Lung (tissue), 17 donors: ENCODE measurements at places on chromosomes 4 and X. TPM values are rescaled to one million over a fixed set of nuclear protein-coding genes. Genes with fewer than 3 reads are reported as not detected.
A peak's percentile ranks its signal among the peaks of the same experiment; 100 is the strongest.

- H3K4me3 ChIP-seq: peak overlapping the region; percentile 55
- no peaks in the 10 kb centered on the region for H3K36me3 ChIP-seq
- DNase-seq: peak; percentile 29
- H3K27ac ChIP-seq: peak overlapping the region; percentile 37
- H3K4me1 ChIP-seq: no peaks in the 10 kb centered on the region
These were observed 609 bp downstream of the REPS2 start for GRCh38 chrX:16946971-16947562.

- no peak overlapping the region for H3K27ac ChIP-seq
- no peak overlapping the region for H3K4me3 ChIP-seq
- H3K36me3 ChIP-seq: no peaks in the 10 kb centered on the region
- no peaks in the 10 kb centered on the region for H3K27me3 ChIP-seq
- H3K4me1 ChIP-seq: no peaks in the 10 kb centered on the region
These were observed 48.5 kb upstream of the MYOZ2 start for GRCh38 chr4:119087121-119087520.

DNA sequence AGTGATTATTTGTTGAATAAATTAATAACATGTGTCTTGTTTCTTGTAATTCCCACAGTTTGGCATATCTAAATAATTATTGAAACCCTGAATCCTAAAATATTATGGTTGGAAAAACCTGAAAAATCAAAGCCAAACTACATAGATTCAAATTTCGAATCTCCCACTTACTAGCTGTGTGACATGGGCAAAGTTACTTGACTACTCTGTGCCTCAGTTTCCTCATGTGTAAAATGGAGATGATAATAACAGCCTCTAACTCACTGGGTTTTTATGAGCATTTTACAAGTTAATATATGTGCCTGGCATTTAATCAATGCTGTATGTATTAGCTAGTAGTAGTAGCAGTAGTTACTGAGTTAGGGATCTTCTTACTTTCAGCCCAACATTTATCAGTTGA is 34.6 kb upstream of the BRS3 start:
- no peaks in the 10 kb centered on the region for H3K27me3 ChIP-seq
- no peak overlapping the region for H3K4me3 ChIP-seq
- DNase-seq: no peak
- no peaks in the 10 kb centered on the region for H3K36me3 ChIP-seq
- H3K27ac ChIP-seq: no peak overlapping the region

DNA sequence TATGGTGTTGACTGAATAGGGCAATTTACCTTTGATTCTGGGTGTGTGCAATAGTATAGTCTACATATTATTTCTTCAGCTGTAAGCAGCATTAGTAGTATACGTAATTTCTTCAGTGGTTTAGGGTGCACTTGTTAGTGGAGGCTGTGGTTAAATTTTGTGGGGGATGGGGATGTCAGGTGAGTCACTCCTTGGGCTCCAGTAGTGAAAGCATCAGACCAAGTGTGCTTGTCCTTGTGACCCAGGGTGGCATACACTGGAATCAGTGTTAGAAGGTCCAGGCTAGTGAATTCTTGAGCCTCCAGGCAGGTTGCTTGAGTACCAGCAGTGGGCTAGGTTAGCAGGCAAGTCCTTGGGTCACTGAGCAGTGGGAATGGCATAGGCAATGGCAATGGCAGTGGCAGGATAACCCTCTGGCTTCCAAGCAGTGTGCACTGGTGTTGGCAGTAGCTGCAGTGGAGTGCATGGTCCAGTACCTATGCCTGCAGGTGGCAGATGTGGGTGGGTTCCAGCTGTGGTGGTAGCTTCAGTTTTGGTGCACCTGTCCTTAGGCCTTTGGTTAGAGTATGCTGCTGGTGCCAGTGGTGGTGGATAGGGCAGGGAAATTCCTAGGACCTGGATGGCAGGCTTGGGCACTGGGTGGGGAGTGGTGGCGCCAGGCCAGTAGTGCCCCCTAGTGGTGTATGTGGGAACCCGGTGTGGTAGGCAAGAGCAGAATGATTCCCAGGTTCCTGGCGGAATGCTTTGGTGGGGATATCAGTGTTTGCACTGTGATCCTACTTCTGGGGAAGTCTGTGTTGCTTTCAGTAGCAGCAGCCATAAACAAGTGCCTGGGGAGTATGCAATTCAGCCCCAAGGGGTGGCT is 531.0 kb downstream of the SMARCA1 start:
- H3K36me3 ChIP-seq: no peaks in the 10 kb centered on the region
- DNase-seq: no peak
- no peak overlapping the region for H3K27ac ChIP-seq
- no peak overlapping the region for H3K4me3 ChIP-seq

- no peaks in the 10 kb centered on the region for H3K36me3 ChIP-seq
- no peak overlapping the region for H3K27ac ChIP-seq
- peaks cover 31% of the 10 kb centered on the region for H3K27me3 ChIP-seq
- H3K4me3 ChIP-seq: no peak overlapping the region
These were observed 117.5 kb downstream of the TSPAN7 start for GRCh38 chrX:38678821-38679220.

DNA sequence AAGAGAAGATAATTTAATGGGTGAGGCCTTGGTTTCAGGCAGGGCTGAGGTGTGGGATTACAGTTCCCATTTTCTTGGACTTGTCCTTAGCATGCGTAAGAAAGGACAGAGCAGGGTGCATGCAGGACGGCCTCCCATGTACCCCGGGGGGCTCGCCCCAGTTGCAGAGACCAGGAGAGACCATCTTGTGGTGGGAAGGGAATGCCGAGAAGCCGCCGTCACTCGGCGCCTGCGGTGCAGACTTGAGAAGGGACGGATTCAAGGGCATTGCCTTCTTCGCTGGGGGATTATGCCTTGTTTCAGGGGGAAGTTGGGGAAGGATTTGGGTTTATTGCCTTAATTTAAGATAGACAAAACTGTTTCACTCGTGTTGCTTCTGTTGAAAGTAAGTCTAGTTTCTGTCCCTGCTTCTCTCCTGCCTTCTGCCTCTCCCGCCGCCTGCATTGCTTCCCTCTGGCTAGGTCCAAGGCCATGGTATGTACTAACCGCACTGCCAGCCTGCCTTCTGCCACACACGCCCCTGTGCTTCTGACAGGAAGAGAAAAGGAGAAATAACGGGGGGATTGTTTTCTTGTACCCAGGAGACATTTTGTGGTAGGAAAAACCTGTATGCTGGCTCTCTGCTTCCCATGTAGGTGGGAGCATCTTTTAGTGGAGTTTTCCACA is 175.9 kb downstream of the DCLK2 start:
- no peaks in the 10 kb centered on the region for H3K27me3 ChIP-seq
- no peak overlapping the region for H3K27ac ChIP-seq
- no peak for DNase-seq
- no peaks in the 10 kb centered on the region for H3K4me1 ChIP-seq
- no peak overlapping the region for H3K4me3 ChIP-seq
- no peaks in the 10 kb centered on the region for H3K36me3 ChIP-seq

GRCh38 chr4:34422472-34423175 is 1821.7 kb downstream of the ARAP2 start:
- peak; percentile 69 for DNase-seq
- H3K27ac ChIP-seq: no peak overlapping the region
- H3K4me1 ChIP-seq: peaks cover 3% of the 10 kb centered on the region

DNA sequence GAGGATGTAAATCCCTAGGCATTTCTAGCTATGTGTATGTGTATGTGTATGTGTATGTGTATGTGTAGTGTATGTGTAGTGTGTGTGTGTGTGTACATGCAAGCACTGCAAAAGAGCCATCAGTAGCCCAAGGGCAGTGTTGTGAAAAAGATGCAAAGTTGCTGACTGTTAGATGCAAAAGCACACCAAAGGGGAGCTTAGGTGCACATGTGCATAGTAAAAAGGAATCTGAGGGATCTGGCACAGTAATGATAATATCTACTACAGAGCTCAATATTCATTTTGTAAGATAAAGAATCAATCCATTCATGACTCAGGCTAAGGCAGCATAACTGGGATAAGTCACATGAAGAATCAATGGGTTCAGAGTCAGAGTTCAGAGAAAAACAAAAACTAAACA is 80.2 kb downstream of the TMEM47 start:
- H3K36me3 ChIP-seq: no peaks in the 10 kb centered on the region
- H3K4me3 ChIP-seq: no peak overlapping the region
- DNase-seq: no peak
- no peak overlapping the region for H3K27ac ChIP-seq

DNA sequence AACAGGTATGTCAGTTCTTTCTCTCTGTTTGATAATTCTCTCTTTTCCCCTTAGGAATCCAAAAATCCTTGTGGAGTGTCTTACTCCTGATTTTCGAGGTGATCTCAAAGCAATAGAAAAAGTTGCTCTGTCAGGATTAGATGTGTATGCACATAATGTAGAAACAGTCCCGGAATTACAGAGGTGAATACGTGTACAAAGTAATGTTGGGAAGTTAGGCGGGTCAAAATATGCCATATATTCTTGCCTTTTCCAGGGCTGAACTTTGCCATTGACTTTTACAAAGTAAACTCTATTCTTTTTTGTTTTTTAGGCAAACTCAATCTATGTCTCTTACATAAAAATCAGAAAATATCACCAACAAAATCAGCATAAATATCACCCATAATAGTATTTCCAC is 8.6 kb downstream of the LIAS start:
- no peaks in the 10 kb centered on the region for H3K27me3 ChIP-seq
- no peak for DNase-seq
- H3K4me1 ChIP-seq: no peaks in the 10 kb centered on the region
- H3K4me3 ChIP-seq: no peak overlapping the region
- H3K36me3 ChIP-seq: peaks cover 13% of the 10 kb centered on the region

DNA sequence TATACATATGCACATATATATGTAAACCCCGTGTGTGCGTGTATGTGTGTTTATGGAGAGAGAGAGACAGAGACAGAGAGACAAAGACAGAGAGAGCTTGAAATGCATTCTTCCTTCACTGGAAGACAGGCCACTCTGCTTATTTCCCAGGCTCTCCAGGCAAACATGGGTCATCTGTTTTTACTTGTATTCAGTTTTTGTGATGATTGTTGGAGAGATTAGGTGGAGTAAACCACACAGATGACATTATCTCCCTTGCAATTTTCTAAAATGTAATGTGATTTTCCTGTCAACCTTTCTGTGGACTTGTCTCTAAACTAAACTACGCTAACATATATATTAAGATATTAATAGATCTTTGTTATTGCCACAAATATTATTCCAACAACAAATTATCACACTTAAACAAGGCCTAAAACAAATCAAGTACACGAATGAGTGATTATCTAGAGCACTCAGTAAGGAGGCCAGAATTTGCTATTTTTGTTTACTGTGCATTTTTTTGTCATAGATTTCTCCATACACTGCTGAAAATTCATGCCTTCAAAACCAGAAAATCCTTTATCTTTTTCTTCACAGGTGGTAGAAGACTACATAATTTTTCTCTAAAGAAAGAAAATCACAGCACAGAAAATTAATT is 251.8 kb upstream of the SLIT2 start:
- H3K27ac ChIP-seq: no peak overlapping the region
- DNase-seq: no peak
- H3K36me3 ChIP-seq: no peaks in the 10 kb centered on the region
- H3K4me1 ChIP-seq: no peaks in the 10 kb centered on the region

DNA sequence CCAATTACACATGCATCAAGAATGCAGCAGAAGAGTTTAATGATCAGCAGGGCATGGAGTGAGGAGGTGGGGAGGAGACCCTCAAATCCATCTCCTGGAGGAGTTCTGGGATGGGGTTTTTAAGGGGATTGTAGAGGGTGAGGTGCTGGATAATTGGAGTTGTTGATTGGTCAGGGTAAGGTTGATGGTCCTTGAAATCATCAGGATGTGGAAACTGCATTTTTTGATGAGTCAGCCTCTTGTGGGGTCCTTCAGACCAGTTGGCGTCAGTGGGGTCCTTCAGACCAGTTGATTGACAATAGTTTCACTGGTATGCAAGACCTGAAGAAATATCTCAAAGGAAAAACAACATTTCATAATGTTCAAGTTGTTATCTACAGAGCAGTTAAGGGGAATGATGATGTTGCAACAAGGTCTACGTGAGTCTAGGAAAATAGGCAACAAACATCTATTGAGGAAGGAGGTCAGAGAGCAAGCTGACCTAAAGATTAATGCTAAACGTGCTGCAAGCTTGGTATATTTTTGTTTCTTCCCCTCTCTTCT is 88.3 kb downstream of the NRK start:
- H3K36me3 ChIP-seq: no peaks in the 10 kb centered on the region
- no peaks in the 10 kb centered on the region for H3K27me3 ChIP-seq
- no peak overlapping the region for H3K4me3 ChIP-seq
- peak; percentile 1 for DNase-seq
- no peak overlapping the region for H3K27ac ChIP-seq

- H3K27me3 ChIP-seq: no peaks in the 10 kb centered on the region
- no peaks in the 10 kb centered on the region for H3K36me3 ChIP-seq
- H3K4me1 ChIP-seq: no peaks in the 10 kb centered on the region
These were observed 23.8 kb downstream of the ENPP6 start for GRCh38 chr4:184193556-184194525.

DNA sequence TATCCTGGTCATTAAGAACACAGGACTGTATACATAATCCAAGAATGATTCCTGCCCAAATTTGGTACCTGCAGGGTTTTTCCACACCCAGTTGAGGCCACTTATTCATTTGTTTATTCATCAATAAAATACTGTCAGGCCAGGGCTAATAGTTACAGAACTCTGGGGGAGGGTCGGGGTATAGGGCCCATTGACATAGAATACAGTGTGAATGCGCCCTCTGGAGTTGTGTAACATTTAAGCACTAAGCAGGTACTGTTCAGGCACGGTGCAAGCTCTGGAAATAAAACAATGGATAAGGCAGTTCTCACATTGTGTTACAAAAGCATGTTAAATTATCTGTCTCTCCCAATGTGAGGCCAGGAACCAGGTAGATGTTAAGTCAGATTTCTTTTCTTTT is 30.8 kb upstream of the LRBA start:
- no peaks in the 10 kb centered on the region for H3K36me3 ChIP-seq
- no peaks in the 10 kb centered on the region for H3K27me3 ChIP-seq
- H3K4me3 ChIP-seq: no peak overlapping the region
- H3K27ac ChIP-seq: no peak overlapping the region

DNA sequence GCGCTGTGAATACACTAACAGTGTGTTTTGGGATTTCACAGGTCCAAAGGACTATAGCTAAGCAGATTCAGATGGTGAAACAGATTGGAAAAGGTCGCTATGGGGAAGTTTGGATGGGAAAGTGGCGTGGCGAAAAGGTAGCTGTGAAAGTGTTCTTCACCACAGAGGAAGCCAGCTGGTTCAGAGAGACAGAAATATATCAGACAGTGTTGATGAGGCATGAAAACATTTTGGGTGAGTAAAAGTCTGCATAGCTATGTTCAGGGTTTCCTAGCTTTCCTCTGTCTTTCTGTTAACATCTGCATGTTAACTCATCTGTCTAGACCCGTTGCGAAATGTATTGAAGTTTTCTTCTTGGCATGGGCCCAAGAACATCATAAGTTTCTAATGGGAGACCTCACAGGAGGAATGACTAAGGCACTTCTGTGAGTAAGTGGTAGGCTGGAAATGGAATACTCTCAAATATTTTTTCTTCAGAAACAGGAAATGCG is 372.1 kb downstream of the BMPR1B start:
- H3K4me3 ChIP-seq: no peak overlapping the region
- H3K27me3 ChIP-seq: no peaks in the 10 kb centered on the region
- H3K27ac ChIP-seq: no peak overlapping the region
- peaks cover 10% of the 10 kb centered on the region for H3K4me1 ChIP-seq

ZNF674 gene
- total RNA-seq: 4.2 TPM

ABLIM2 gene
- total RNA-seq: 10.9 TPM

UGT2B17 gene
- not detected for total RNA-seq

NRK gene
- total RNA-seq: 12.2 TPM
